Bronchial smooth muscle cell (primary cell): ENCODE measurements at places on chromosomes 5 and 9. TPM values are rescaled to one million over a fixed set of nuclear protein-coding genes. Genes with fewer than 3 reads are reported as not detected.

SLC22A4 gene
- 1.2 and 4.4 TPM in 2 replicates for total RNA-seq

CARTPT gene
- total RNA-seq: not detected in 2 replicates

PCDHB16 gene
- 0.16 and 2.1 TPM in 2 replicates for total RNA-seq

LMX1B gene
- total RNA-seq: not detected in 2 replicates

IL4 gene
- total RNA-seq: not detected in 2 replicates

KCNV2 gene
- not detected in 2 replicates for total RNA-seq

RGS7BP gene
- total RNA-seq: not detected in 2 replicates

PCDHAC1 gene
- total RNA-seq: under 0.01 and 0.09 TPM in 2 replicates

PITX1 gene
- 0.47 and 4.1 TPM in 2 replicates for total RNA-seq

FOXD4L4 gene
- total RNA-seq: 0.17 and 0.32 TPM in 2 replicates

RNF208 gene
- total RNA-seq: 0.09 and 0.16 TPM in 2 replicates

FCN1 gene
- total RNA-seq: not detected in 2 replicates
